ENCODE measurements at places on chromosomes 12 and 14. TPM values are rescaled to one million over a fixed set of nuclear protein-coding genes. Genes with fewer than 3 reads are reported as not detected.
A peak's percentile ranks its signal among the peaks of the same experiment; 100 is the strongest.

DNA sequence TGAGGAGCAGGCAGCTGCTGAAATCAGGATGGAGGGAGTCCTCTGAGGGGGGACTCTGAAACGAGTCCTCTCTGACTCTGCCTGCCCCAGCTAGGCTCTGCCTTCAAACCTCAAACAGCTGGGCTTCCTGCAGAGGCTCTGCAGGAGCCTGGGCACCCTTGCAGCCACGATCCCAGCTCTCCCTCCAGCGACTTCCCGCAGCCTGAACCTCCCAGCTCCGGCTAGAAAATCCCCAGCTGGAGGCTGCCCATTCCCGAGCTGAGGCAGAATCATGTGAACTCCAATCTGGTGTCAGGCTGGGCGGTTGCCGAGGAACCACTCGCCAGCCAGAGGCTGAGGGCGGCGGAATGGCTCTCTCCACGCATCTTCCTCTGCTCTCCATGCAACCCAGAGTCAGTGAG is at the start of gene GPR68:
GPR68 (minus strand) TSS at position 204 of the 401 bp plus-strand sequence. CDS start 9,654 bp downstream, outside the sequence.
- H3K4me1 ChIP-seq: no peaks in the 10 kb centered on the region
- no peaks in the 10 kb centered on the region for H3K27me3 ChIP-seq
- DNase-seq: no peak
- no peaks in the 10 kb centered on the region for H3K36me3 ChIP-seq
- no peak within 1 kb of the TSS for H3K4me3 ChIP-seq
- no peak within 1 kb of the TSS for H3K27ac ChIP-seq

Gene CEP290
- total RNA-seq: 5.9 TPM

GRCh38 chr12:101792046-101792931 is 38.5 kb downstream of the GNPTAB start:
- no peak for DNase-seq
- no peak overlapping the region for H3K4me3 ChIP-seq
- H3K36me3 ChIP-seq: peaks cover 35% of the 10 kb centered on the region

DNA sequence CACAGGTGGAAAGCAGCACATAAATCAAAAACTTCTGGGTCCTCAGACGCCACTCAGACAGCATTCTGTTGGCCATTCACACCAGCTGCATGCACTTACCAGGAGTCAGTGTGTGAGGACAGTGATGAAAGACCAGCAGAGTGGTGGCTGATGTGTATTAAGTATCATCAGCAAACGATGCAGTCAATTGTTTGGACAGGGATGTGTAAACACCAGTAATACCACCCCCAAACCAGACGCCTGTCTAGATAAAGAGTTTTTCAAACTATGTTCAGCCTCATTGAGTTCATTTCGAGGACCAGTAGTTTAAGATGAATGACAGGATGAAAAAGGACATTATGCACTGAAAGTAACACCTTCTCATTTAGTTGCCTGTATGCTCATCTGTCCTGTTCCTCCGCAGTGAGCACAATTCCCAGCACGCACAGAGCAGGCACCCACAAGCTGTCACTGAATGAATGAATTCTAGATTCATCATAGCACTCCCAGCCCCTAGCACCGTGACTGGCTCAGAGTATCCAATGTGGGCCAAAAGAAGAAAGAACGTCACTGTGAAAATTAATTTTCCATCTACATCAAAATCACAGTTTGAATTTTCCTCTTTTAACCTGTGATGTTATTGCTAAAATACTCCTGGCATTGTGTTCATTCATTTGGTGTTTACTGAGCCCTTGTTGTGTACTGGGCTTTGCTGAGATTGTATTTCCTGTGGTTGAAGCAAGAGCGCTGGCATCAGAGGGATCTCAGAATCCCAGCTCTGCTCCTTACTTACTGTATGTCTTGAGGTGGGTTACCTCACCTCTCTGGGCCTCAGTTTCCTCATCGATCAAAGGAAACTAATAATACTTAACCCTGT is 124.8 kb upstream of the NOS1 start:
- no peaks in the 10 kb centered on the region for H3K27me3 ChIP-seq
- H3K27ac ChIP-seq: no peak overlapping the region
- no peaks in the 10 kb centered on the region for H3K4me1 ChIP-seq

Gene TMEM260
- total RNA-seq: 15.2 TPM

Gene PALS1
- total RNA-seq: 19.0 TPM

GRCh38 chr14:85090681-85091080 is 439.3 kb upstream of the FLRT2 start:
- no peak for DNase-seq
- H3K27ac ChIP-seq: no peak overlapping the region
- no peaks in the 10 kb centered on the region for H3K4me1 ChIP-seq
- H3K27me3 ChIP-seq: no peaks in the 10 kb centered on the region

Gene MANSC4
- total RNA-seq: not detected

- H3K4me1 ChIP-seq: no peaks in the 10 kb centered on the region
- no peaks in the 10 kb centered on the region for H3K36me3 ChIP-seq
- H3K27me3 ChIP-seq: no peaks in the 10 kb centered on the region
- no peak overlapping the region for H3K4me3 ChIP-seq
- H3K27ac ChIP-seq: no peak overlapping the region
- no peak for DNase-seq
These were observed 230.7 kb upstream of the RTL1 start for GRCh38 chr14:101134161-101134631.

- peak; percentile 74 for DNase-seq
These were observed 23.0 kb upstream of the GPR132 start for GRCh38 chr14:105087963-105088811.

Gene PMCH
- not detected for total RNA-seq

DNA sequence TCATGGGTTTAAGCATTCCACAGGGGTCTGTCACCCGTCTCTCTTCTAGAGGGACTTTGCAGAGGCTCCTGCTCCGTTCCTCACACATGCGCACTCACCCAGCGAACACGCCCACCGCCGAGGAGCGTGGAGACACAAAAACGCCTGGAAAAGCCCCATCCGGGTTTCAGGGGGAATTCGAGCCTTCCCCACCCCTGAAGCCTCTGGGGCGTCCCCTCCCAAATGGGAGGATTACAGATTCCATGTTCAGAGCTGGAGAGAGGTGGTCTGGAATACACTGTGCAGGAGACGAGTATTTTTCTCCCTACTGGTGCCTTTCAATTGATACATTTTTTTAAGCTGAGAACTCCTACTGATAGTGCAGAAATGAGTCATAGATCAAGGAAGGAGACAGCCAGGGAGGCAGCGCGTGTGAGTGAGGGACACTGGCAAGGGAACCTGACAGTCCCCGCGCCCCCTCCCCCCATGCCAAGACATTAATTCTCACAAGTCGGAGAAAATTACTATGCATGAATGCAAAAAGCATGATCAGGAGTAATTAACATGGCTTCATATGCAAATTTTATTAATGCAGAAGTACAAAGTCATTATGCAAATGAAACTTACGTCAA is 36.9 kb downstream of the BCL11B start:
- H3K27ac ChIP-seq: no peak overlapping the region
- H3K27me3 ChIP-seq: no peaks in the 10 kb centered on the region
- peaks cover 24% of the 10 kb centered on the region for H3K4me1 ChIP-seq

DNA sequence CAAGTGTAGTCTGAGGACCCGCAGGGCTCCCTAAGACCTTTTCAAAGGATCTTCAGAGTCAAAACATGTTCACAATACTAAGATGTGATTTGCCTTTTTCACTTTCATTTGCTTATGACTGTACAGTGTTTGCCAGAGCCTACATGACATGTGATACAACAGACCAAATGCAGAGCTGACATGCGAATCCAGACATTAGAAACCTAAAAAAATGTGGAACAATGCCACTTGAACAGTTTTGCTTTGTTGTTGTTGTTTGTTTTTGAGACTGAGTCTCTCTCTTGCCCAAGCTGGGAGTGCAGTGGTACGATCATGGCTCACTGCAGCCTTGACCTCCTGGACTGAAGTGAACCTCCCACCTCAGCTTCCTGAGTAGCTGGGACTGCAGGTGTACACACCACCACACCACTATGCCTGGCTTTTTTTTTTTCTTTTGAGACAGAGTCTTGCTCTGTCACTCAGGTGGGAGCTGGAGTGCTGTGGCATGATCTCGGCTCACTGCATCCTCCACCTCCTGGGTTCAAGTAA is 5.3 kb upstream of the RAB35 start:
- H3K4me1 ChIP-seq: peaks cover 4% of the 10 kb centered on the region
- H3K27ac ChIP-seq: no peak overlapping the region
- no peak overlapping the region for H3K4me3 ChIP-seq
- DNase-seq: no peak

DNA sequence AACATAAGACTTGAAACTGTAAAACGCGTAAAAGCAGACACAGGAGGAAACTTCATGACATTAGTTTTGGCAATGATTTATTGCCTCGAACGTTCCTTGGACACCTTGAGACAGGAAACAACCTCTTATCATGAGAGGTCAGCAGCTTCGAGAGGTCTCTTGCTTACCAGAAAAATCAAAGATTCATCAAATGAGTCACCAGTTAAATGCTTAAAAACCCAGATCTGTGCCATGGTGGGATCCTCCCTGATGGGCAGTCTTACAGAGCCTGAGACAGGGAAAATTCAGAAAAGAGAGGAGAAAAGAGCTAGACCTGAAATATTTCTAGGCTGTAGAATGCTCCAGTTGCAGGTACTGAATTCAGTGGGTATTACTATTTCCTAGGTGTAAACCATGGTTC is 1093.9 kb downstream of the AACS start:
- no peaks in the 10 kb centered on the region for H3K36me3 ChIP-seq
- no peak overlapping the region for H3K4me3 ChIP-seq
- no peak for DNase-seq

DNA sequence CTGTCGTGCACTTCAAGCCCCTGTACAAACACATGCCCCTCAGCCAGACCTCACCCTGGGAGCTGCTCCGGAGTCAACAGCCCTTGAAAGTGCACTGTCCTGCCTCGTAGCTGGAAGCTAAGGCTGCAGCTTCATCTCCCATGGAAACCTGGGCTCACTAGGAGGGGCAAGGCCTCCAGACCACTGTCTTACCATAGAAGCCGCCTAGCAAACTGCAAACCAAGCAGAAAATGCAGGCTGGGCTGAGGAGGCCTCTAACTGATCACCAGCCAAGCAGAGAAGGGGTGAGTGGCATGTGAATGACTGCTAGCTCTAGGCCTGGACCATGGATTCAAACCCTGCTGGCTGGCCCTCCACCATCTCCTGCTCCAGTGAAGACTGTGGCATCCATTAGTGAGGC is 340.2 kb downstream of the CACNA1C start:
- no peaks in the 10 kb centered on the region for H3K27me3 ChIP-seq
- H3K4me1 ChIP-seq: no peaks in the 10 kb centered on the region
- H3K27ac ChIP-seq: no peak overlapping the region
- no peak overlapping the region for H3K4me3 ChIP-seq
- H3K36me3 ChIP-seq: no peaks in the 10 kb centered on the region
- DNase-seq: no peak

DNA sequence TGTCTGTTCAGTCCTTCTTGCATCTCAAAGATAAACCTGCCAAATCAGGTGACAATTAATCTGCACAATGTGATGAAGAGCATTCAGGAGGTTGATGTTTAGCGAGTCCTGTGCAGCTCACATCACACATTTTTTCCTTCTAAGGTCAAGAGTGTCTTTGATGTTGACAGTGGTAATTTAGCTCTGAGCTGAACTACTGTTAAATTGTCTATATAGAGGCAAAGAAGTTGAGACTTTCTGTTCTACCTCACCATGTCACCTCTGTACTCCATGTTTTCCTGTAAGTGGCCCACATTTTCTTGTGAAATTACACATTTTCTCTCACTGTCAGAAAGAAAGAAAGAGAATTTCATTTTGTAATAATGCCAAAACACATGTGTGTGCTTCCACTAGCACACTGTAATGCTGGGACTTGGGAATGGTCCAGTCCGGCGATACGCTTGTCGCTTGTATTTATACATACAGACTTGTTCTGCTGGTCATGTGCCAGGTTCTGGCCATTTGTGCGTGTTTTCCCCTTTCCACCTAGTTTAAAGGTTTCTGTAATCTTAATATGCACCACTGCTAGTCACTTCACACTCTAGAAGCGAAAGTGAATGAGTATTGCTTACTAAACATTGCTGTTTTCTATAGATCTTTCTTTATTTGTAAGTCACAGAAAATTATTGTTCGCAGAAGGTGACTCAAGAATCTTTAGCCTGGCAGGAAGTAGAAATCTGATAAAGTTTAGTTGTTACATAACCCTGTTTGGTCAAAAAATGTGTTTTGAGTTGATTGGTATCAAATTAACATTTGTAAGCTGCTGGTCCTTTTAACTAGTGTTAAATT is 328.9 kb downstream of the TMTC2 start:
- no peaks in the 10 kb centered on the region for H3K27me3 ChIP-seq
- H3K27ac ChIP-seq: no peak overlapping the region

GRCh38 chr14:65096323-65097089 is 5.8 kb downstream of the MAX start:
- peaks cover 48% of the 10 kb centered on the region for H3K36me3 ChIP-seq
- no peak overlapping the region for H3K27ac ChIP-seq
- H3K27me3 ChIP-seq: no peaks in the 10 kb centered on the region
- peaks cover 9% of the 10 kb centered on the region for H3K4me1 ChIP-seq

DNA sequence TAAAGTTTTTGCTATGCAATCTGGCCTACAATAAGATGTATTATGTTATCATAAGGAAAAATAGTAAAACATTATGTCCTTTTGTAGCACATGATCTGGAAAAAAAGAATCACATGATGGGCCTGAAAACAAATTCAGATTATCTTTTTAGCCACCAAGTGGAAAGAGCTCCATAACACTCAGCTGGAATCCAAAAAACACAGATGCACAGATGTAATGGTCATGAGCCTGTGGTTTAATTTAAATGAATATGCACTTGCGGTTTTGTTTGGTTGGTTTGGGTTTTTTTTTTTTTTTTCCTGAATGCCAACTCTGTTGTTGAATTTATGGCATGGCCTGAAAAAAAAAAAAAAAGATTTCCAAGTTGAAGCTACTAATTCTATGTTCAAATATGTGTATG is 4.1 kb downstream of the KCNC2 start:
- H3K27ac ChIP-seq: no peak overlapping the region

DNA sequence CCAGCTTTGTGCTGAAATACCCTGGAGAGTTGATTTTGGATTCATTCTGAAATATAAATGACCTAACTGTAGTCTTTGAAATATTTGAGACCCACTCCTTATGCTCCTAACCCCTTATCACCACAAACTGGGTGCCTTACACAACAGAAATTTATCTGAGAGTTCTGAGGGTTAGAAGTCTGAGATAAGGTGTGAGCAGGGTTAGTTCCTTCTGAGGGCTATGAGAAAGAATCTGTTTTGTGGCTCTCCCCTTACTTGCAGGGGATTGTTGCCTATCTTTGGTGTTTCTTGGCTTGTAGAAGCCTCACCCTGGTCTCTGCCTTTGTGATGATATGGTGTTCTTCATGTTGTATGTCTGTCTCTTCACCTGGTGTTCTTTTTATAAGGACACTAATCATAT is 91.7 kb downstream of the DERA start:
- H3K27me3 ChIP-seq: no peaks in the 10 kb centered on the region
- no peak for DNase-seq
- no peak overlapping the region for H3K27ac ChIP-seq
- H3K36me3 ChIP-seq: no peaks in the 10 kb centered on the region
